ENCODE measurements at places on chromosomes 4 and X. TPM values are rescaled to one million over a fixed set of nuclear protein-coding genes. Genes with fewer than 3 reads are reported as not detected.

HS3ST1 gene
- total RNA-seq, result 0.36 TPM

GRPEL1 gene
- 56.3 TPM for total RNA-seq

PRPS1 gene
- total RNA-seq, result 29.8 TPM

TREX2 gene
- 1.8 TPM for total RNA-seq

HTRA3 gene
- 0.67 TPM for total RNA-seq

MAGED2 gene
- total RNA-seq, result 117 TPM

PDCL2 gene
- not detected for total RNA-seq

MAGED4B gene
- 12.4 TPM for total RNA-seq

TCEANC gene
- total RNA-seq, result 2.5 TPM

GABRG1 gene
- total RNA-seq, result not detected

HTR2C gene
- not detected for total RNA-seq

HSPA4L gene
- 5.7 TPM for total RNA-seq
